Hepatic stellate cell (primary cell): ENCODE measurements at places on chromosomes 5 and 9.

GRCh38 chr5:68661237-68661636 lies 432.6 kb upstream of the SLC30A5 start:
- DNase-seq, result no peak

GRCh38 chr5:116842514-116842961 lies 267.9 kb upstream of the SEMA6A start:
- DNase-seq, result no peak

DNA sequence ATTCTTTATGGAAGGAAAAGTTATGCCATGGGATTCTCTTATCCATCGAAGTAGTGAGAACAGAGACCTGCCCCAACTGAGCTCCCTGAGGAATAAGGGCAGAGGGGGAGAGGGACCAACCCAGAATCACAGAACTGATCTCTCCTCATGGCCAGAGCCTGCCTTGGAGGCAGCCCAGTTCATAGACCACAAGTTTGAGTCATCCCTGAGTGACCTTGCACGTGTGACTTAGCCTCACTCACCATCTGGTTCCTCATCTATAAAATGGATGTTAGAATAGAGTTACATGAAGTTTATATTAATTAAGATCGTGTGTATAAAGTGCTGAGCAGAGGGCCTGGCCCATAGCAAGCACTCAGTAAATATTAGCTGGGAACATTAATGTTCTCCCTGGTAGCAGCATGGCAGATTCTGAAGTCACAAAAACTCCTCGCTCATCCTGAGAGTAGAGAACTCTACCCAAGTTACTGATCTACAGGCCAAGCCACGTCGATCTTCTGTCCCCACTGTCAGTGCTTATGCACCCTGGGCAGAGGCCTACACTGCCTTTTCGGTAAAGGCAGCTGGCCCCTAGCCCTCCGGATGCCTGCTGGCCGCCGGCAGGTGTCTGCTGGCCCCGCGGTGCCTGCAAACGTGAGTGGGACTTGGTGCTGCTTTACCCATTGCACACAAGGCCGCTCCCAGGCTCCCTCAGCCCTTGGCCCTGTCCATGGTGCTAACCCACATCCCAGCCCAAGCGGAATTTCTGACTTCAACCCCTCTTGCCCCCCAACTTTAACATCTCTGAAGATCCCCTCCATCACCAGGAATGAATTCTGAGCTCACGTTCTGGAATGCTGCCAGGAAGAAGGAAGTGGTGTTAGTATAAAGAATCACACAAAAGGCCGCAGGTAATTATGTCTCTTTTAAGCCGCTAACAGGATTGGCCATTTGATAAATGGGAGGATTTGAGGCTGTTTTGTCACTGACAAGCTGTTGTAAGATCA lies 61.1 kb upstream of the ARAP3 start:
- DNase-seq, result no peak

DNA sequence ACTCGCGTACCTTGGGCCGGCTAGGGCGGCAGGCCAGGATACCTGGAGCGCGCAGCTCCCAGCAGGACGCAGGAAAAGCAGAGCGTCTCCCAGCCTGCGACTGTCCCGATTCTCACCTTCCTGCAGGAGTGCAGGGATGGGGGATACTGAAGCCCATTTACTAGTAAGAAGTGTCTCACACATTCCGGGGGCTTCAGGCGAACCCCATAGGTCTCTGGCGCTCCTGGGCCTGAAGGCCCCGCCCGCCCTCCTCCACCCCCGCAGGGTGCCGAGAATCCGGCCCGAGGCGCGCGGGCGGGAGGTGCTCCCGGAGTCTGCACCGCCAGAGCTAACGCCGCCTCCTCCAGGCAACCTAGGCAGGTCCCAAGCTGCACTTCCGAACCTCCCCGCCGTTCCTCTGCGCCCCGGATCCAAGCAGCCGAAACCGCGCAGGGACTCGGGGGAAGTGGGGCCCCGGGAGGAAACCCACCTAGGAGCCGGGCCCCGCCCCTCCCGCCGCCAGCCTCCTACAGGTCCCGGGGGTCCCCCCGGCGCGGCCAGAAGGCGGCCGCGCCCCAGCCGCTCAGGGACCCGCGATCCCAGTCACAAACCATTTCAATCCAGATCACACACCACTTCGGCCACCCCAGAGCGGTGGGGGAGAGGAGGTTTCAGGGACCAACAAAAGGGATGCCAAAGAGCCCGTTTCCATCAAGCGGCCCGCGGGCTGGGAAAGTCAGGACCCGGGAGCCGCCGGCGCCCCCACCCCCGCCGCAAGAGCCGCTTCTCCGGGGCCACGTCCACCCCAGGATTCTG lies 1.2 kb downstream of the ROR2 start:
- peak; percentile 38 for DNase-seq

GRCh38 chr5:96952974-96953730 lies 17.3 kb downstream of the LNPEP start:
- DNase-seq, result no peak

DNA sequence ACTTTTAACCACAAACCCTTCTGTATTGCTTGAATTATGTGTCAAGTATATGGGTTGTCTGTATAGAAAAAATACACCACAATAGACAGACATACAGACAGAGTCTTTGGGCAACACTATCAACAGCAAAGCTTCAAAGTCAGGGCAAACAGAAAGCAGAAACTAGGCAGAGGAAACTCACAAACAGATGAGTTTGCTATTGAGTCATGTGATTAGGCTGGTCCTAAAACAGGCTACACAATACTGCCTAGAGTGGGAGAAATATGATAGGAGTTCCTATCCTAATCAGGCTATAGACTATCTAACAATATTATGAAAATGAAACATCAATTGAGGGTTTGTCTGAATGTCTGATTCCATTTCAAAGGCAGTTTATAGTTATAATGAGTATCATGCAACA lies 156.4 kb downstream of the EDIL3 start:
- no peak for DNase-seq

DNA sequence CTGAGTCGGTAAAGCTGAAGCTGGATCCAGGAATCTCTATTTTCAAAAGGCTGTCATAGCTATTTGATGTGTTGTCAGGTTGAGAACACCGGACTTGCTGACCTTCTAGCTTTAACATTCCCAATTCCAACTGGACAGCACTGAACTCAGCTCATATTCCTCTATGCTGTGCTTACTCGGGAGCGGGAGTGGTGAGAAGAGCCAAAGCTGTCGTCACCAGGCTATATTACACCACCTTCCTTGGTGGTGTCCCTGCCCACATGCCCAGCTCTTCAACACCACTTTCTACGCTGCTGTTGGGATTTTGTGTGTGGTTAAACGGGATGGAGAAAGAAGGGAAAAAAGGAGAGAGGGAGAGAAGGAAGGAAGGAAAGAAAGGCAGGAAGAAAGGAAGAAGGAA lies 653.6 kb downstream of the RAB3C start:
- no peak for DNase-seq

DNA sequence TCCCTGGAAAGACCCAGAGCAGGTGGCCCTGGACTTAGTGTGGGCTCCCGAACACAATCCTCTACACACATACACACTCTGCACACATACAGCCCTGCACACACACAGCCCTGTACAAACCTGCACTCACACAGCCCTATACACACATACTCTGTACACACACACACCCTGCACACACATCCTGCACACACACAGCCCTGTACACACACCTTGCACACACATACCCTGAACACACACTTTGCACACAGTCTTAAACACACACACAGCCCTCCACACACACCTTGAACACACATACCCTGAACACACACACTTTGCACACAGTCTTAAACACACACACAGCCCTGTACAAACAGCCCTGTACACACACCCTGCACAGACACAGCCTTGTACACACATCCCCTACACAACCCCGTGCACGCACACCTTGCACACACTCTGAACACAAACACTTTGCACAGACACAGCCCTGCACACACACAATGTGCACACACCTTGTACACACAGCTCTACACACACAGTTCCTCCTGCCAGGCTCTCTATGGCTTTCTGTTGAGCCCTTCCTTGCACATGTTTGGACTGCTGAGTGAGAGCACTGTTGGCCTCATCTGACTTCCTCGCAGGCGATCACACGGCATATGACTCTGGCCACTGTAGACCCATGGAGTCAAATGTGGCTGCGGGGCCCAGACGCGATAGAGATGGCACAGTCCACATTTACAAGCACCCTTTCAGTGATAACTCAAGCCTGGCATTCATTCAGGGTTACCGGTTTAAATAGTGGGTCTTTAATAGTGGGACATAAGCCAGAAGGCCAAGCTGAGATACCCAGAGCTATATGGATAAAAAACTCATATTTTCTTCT lies 245.7 kb upstream of the IRX1 start:
- no peak for DNase-seq

DNA sequence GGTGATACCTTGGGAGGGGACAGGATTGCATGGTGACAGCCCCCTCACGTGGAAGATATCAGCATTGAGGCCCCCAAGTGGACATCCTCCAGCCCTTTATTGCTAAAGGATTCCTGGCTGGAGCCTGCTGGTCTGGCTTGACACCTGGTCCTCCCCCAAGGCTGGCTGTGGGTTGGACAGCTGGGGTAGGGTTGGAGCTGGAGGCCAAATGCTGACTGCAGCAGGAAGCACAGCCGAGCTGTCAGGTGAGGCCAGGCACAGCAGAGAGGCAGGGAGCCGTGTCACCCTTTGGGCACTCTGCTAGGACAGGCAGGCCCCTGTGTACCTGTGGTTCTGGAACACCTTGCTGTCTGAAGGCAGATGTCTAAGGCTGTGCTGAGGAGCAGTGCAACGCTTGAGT lies 2.2 kb downstream of the CACFD1 start:
- no peak for DNase-seq

DNA sequence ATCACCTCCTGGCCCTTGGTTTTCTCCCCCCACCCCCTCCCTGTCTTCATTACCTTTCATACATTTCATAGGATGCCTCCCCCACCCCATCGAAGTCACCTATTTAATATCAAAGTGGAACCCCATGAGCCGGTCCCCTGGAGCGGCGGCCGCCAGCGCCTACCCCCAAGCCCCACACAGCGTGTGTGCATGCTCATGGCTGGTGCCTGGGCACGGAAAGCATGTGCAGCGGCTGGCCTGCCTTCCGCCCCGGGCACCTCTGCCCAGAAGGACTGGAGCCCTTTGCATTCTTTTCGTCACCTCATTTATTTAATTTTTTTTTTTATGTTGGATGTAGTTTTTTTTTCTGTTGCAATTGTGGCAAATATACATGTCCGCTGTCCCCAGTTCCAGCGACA lies 116.2 kb downstream of the WNK2 start:
- DNase-seq, result no peak

GRCh38 chr9:109604781-109605180 lies 106.7 kb upstream of the PTPN3 start:
- no peak for DNase-seq

- no peak for DNase-seq
These were observed 23.5 kb upstream of the SMIM23 start for GRCh38 chr5:171762021-171762608.

DNA sequence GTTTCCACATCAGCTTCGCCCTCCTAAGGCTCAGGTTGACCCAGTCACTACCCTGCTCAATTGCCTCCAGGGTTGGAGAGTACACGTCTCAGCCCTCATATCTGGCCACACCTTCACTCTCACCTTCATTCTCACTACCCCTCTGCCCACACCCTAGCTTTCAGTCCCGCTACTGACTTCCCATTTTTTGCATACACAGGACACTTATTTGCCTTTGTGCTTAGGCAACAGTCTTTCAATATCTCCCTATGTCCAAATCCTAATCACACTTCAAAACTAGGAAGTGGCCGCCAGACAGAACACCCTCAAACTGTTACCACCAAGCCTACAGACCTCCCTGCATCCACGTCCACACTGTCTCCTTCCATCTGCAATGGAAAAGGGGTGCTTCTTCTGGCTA lies 10.9 kb downstream of the MCTP1 start:
- no peak for DNase-seq

DNA sequence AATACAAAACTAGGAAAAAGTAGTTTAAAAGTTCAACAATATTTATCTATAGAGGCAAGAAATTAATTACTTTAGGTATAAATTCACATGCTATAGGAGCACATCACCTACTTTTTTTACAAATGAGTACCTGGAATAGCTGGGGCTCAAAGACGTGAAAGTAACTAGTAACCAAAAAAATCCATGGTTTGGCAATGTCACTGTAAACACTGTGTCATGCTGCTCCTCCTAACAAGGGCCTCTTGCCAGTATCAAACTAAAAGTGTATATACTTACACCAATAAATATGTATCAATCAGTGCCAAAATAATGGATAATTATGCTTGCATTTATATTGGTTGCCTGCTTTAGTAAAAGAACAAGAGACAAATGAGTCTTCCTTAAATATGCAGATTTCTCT lies 78.9 kb downstream of the AP3B1 start:
- no peak for DNase-seq

DNA sequence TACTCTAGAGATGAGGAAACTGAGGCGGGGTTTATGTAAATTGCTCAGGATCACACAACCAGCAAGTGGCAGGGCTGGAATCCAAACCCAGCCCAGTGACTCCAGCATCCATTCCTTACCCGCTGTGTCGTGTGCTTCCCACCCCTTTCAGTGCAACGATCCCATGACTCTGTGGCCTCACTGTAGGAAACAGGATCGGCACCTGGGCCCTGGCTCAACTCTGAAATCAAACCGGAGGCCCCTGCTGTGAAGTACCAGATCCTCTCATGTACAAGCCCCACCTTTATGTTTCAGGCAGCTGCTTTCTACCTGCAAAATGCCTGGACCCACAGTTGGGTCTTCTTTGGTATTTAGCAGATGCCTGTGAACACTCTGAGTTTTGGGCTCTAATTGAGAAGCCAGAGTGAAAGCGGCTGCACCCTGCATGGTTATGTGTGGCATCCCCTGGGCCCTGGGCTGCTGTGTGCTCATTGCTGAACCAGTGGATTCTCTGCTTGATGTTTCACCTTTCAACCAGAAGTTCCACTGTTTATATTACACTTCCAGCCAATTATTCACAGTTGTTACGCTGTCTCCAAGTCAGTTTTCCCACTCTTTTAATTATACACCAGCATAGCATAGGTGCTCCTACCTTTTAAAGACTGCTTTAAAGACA lies 36.7 kb downstream of the ABLIM3 start:
- DNase-seq, result no peak

GRCh38 chr9:77304543-77304942 lies 127.2 kb downstream of the VPS13A start:
- DNase-seq, result no peak

DNA sequence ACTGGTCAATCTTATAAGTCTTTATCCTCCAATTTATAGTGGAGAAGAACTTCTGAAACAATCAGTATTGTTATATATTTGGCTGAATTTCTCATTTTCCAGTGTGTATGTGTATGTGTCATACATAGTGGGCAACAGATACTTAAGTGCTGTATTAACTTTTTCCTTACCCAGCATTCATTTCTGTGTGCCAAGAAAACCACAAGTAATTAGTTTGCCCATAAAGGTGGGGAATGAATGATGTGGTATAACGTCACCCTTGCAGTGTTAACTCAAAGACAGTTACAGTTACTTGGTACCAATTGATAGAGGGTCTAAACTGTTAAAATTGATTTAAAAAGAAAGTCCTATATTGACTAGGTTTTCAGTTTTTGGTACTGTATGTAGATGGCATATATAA lies 2.0 kb downstream of the OGN start:
- no peak for DNase-seq
